ENCODE measurements at places on chromosomes 5 and 9. TPM values are rescaled to one million over a fixed set of nuclear protein-coding genes. Genes with fewer than 3 reads are reported as not detected.

The APBA1 gene
- 24.9 TPM for total RNA-seq

The GRXCR2 gene
- total RNA-seq = not detected

The RLN2 gene
- total RNA-seq = not detected

The NTRK2 gene
- 221 TPM for total RNA-seq

The LRRC19 gene
- not detected for total RNA-seq

The PCDH12 gene
- total RNA-seq = 2.4 TPM

The DDX4 gene
- 0.82 TPM for total RNA-seq

The TMC1 gene
- total RNA-seq = 0.82 TPM

The CACFD1 gene
- 22.8 TPM for total RNA-seq

The NUTM2G gene
- total RNA-seq = not detected

The CBY3 gene
- total RNA-seq = not detected

The LHX3 gene
- total RNA-seq = not detected

The CTNNAL1 gene
- total RNA-seq = 7.3 TPM

The IL17B gene
- total RNA-seq = not detected

The RPP25L gene
- total RNA-seq = 6.1 TPM

The CDKN2B-AS1 gene
- total RNA-seq = 0.41 TPM

The SLC6A19 gene
- not detected for total RNA-seq

The ROR2 gene
- total RNA-seq = 0.82 TPM

The PTAR1 gene
- total RNA-seq = 52.2 TPM

The ARHGEF37 gene
- total RNA-seq = 1.2 TPM

The DND1 gene
- 0.82 TPM for total RNA-seq

The ZNF608 gene
- 106 TPM for total RNA-seq

The POLK gene
- 39.9 TPM for total RNA-seq

The PDE6A gene
- total RNA-seq = not detected

The THBS4 gene
- 2.0 TPM for total RNA-seq

The MYOT gene
- not detected for total RNA-seq

The AFAP1L1 gene
- 4.9 TPM for total RNA-seq

The MTAP gene
- total RNA-seq = 16.3 TPM

The OR13F1 gene
- not detected for total RNA-seq

The ALAD gene
- total RNA-seq = 11.4 TPM

The RBM27 gene
- 42.0 TPM for total RNA-seq

The FAM221B gene
- not detected for total RNA-seq

The SLC34A3 gene
- total RNA-seq = not detected

The ORM2 gene
- not detected for total RNA-seq

The CCDC152 gene
- total RNA-seq = 9.0 TPM

The FBP1 gene
- not detected for total RNA-seq

The MYMK gene
- total RNA-seq = not detected

The TEX48 gene
- total RNA-seq = not detected

The PCDHGA3 gene
- 4.1 TPM for total RNA-seq

The LCN12 gene
- not detected for total RNA-seq

The SCGB3A2 gene
- not detected for total RNA-seq

The ZFP2 gene
- total RNA-seq = 8.2 TPM

The NDST1 gene
- 16.3 TPM for total RNA-seq

The LCP2 gene
- 1.2 TPM for total RNA-seq

The SLC6A3 gene
- total RNA-seq = not detected

The ITGA2 gene
- 2.0 TPM for total RNA-seq

The PRRX2 gene
- not detected for total RNA-seq
